ENCODE measurements at places on chromosomes 13 and 19.

GRCh38 chr13:20402881-20403280 lies 122.8 kb downstream of the CRYL1 start:
- peak; percentile 11 for DNase-seq

DNA sequence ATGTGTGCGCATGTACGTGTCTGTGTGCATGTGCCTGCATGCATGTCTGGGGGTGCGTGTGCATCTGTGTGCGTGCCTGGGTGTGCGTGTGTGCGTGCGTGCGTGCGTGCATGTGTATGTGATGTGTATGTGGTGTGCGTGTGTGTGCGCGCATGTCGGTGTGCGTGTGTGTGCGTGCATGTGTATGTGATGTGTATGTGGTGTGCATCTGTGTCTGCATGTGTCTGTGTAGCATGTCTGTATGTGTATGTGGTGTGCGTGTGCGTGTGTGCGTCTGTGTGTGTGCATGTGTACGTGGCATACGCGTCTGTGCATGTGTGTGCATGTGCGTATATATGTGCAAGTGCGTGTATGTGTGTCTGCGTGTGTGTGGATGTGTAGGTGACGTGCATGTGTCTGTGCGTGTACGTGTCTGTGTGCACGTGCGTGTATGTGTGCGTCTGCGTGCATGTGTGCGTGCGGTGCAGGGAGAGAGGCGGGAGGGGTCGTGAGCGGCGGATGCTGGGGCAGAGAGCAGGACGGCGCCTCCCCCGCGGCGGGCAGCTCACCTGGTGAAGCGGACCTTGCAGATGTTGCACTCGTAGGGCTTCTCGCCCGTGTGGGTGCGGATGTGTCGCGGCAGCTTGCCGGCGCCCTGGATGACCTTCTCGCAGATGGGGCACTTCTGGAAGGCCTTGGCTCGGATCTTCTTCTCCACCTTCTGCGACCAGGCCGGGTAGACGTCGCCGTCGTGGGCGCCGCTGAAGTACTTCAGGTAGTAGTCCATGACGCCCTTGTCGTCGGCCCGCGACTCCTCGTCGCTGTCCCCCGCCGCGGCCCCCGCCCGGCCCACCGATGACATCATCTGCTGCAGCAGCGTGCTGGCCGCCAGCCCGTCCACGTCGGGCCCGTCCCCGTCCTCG lies 13.0 kb downstream of the ZBTB7A start:
- DNase-seq: no peak

DNA sequence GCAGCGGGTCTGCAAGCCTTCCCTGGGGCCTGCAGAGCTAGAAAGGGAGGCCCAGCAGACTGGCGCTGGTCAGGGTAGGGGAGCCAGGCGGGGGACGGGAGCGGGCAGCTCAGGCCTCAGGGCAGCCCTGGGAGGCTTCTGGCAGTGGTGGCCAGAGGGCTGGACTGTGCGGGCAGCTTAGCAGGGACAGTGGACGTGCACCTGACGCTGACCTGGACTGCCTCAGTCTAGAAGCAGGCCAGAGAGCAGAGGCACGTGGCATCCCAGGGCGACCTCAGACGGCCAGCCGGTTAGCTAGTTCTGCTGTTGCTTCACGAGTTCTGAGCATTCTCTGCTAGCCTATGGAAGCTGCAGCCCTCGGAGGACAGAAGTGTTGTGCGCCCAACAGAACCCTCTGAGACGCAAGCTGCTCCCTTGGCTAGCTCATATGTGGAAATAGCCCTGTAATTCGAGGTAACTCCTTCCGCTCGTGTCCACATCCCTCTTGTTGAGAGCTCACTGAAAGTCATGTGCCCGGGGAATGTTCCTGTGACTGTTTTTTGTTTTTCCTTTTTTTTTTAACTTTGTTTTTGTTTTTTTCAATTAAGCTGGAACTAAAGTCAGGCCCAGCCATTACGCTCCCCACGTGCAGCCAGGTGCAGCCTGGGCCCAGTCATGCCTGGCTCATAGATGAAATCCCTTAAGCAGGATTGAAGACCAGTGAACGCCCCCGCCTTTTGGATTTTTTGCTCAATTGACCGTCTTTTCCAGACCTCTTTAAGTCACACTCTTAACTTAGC lies 1.9 kb upstream of the FAM174C start:
- DNase-seq: peak; percentile 75

GRCh38 chr19:12792051-12792852 lies 966 bp downstream of the JUNB start:
- peak; percentile 95 for DNase-seq

DNA sequence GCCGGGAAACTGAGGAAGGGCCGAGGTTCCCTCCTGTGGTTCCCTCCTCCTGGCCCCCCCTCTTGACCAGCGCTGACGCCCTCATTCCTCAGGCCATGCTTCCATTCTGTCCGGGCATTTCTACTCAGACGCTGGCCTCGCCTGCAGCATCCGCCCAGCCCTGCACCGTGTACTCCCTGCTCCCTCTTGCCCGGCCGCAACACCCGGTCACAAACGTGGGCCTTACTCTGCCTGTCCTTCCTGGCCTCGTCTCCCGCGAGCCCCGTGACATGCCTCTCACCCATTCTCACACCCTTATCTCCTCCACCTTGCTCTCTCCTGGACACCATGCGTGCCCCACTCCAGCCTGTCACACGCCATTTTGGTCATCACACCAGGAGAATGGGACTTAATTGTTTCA lies 11.3 kb downstream of the HDGFL2 start:
- DNase-seq: no peak

DNA sequence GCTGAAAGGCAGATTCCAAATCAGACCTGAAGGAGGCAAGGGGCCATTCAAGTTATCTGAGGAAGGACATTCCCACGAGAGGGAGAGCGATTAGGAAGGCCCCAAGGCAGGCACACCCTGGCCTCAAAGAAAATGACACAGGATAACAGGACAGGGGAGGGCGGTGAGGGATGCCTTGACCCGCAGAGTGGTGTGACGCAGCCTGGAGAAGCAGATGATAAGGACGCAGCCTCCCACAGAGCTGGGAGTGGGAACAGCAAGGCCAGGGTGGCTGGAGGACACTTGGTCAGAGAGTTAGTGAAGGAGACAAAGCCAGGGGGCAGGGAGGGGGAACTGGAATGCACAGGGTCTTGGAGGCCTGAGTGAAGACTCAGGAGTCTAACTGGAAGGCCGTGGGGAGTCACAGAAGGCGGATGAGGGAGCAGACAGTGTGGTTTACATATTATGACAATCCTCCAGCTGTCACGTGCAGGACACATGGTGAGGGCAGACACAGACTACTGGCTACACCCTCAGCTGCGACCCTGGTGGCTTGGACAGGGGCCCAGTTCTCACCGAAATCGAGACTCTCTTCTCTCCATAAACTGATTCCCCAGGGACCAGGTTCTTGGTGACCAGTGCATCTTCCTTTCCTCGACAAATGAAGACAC lies 5.8 kb upstream of the DYRK1B start:
- DNase-seq: no peak

DNA sequence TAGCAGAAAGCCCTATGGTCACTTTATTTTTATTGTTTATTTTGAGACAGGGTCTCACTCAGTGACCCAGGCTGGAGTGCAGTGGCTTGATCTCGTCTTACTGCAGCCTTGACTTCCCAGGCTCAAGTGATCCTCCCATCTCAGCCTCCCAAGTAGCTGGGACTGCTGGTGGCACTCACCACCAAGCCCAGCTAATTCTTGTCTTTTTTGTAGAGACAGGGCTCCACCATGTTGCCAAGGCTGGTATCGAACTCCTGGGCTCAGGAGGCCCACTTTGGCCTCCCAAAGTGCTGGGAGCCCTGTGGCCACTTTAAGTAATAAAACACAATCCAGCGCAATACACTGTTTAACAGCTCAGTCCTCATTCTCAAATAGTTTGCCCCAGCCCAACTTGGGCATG lies 69.3 kb downstream of the NUFIP1 start:
- no peak for DNase-seq

DNA sequence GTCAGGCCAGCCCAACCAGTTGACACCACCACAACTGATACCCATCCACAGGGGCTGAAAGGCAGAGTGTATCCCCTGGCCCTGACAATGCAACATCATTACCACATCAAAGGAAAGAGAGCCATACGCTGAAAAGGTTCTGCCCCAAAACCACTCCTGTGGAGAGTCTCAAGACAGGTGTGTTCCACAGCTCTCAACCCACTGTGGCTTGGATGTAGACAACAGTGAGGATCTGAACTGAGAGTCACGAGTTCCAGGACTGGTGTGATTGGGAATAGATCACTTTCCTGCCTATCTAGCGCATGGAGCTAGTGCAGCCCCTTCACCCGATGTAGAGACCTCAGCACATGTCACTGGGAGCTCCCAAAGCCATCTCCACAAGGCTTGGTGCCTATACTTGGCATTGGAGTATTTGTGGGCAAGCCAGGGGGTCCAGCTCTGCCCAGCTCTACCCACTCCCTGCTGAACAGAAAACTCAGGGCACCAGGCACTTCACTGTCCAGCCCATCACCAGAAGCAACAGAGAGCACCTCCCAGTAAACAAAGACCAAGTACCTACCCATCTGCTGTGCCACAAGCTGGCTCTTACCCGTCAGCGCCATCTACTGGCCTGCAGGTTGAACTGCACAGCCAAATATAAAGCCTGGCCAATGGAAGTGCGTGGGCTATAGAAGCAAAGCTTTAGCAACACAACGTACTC lies 579.5 kb downstream of the UQCRFS1 start:
- peak; percentile 64 for DNase-seq

DNA sequence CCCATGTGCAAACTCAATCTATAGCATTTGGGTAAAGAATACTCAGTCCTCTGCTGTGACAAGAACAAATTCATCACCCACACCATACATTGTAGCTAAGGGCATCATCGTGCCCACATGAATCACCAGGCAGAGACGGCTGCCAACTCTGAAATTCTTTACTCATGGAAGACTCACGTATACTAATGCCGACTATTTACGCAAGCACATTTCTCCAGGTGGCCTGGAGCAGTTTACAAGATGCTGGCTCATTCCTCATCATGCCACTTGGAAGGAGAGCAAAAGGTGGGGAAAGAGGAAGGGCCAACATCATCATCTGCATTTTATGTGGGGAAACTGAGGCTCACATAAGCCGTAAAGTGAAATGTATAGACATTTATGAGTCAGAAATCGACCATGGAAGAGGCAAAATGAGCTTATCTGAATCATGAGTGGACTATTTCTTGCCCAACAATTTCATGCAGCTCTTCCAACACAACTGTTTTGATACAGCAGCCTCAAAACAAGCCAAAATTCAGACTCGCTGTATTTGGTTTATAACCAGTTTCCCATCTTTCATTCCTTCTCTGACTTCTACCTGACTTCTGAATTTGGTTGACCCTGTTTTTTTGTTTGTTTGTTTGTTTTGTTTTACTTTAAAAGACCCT lies 213.9 kb upstream of the SERP2 start:
- DNase-seq: no peak

DNA sequence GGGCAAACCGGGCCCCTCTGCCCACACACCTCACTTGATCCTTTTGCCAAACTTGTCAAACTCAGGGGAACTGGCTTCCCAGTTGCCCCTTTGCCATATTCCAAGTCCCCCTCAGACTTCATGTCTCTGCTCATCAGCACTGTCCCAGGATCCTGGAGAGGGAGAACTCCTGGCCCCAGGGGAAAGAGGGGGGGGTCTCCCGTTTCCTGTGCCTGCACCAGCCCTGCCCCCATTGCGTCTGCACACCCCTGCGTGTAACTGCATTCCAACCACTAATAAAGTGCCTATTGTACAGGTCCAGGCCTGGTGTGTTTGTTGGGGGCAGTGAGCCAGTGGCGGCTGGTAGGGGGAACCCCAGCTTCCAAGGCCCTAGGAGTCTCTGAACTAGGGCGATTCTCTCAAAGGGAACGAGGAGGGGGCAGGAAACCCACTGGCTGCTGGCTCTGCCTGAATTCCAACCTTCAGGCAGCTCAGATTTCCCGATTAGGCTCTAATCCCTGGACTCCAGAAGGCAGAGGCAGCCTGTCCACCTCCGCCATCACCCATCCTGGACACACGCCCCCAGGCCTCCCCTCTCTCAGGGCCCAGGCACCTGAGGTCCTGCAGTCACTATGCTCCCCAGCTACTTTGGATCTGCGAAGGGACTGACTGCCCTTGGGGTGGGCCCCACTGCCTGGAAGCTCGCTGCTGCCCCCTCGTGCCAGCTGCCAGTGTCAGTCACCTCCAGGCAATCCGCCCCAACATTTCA lies 9.7 kb upstream of the ILF3 start:
- DNase-seq: peak; percentile 89

DNA sequence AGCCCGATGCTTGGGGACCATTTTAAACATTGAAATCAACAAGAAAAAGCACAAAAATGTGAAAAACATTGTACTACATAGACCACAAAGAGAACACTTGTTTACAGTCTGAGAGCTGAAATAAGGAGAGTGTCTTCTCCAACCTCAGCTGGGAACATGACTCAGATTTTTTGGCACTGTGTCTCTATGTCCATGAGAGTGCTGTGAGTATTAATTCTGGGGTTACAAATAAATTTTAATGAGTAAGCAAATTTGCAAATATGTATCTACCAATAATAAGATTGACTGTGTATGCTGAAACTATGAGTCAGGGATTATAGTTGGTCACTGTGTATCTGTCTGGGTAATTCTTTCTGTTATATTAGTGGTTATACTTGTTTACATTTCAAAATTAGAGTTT lies 174.0 kb downstream of the DCT start:
- no peak for DNase-seq

DNA sequence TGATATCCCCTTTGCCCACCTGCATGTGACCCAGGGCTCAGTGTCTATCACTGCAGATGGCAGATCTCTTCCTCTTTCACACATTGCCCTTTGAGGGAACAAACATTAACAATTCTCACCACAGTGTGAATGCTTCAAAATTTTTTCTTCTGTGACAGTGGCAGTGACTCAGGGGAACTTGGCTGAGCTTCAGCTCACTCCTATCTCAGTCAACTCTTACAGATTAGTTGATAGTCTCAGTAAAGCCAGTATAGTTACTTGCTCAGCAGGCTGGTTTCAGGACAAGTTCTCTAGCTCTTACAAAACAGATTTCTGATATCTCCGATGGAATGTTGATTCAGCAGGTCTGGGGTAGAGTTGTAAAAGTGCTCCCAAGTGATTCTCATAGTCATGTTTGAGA lies 166.9 kb downstream of the DLEU7 start:
- no peak for DNase-seq

DNA sequence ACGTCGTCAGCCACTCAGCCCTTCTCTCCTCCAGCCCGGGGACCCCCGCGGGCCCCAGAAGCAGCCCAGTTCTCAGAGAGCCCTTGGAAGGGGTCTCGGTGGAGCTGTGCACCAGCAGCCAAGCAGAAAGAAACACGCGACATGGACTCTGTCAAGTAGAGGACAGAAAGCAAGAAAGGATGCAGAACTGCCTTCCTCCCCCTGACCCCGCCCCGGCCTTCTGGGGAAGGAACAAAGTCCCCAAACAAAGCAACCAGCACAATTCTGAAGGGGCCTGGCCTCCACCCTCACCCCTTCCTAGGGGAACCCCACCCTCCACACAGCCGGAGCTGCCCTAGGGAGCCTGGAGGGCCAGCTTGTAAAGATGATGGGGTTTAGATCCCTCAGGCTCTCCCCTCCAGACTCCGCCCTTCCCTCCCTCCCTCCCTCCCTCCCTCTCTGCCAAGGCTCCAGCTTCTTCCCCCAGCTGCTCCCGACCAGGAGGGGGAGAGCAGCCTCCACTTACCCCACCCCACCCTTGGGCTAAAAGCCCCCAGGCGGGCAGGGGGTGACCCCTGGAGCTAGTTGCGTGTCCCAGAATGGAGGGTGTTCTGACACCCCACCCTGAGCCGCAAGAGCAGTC lies 7.8 kb downstream of the LYL1 start:
- no peak for DNase-seq

- DNase-seq: no peak
Observed at GRCh38 chr19:49658139-49658517, 7.5 kb downstream of the IRF3 start.
